Activated T-helper 1 cell treated with anti-CD3 and anti-CD28 coated beads, Interleukin-12 subunit alpha, Interleukin-12 subunit beta, Interleukin-2, Interleukin-4 antibody, amounts not matched to agents 30 ng/mL and 10 ng/mL and 1 ng/mL, durations not matched to agents 14 hours and 24 hours and 36 hours (primary cell): ENCODE measurements at places on chromosomes 2 and 18.

- H3K4me1 ChIP-seq: no peaks in the 10 kb centered on the region
- H3K27ac ChIP-seq: no peak overlapping the region
- H3K27me3 ChIP-seq: peaks cover 5% of the 10 kb centered on the region
Observed at GRCh38 chr18:44652722-44653121, 28.0 kb upstream of the SETBP1 start.

DNA sequence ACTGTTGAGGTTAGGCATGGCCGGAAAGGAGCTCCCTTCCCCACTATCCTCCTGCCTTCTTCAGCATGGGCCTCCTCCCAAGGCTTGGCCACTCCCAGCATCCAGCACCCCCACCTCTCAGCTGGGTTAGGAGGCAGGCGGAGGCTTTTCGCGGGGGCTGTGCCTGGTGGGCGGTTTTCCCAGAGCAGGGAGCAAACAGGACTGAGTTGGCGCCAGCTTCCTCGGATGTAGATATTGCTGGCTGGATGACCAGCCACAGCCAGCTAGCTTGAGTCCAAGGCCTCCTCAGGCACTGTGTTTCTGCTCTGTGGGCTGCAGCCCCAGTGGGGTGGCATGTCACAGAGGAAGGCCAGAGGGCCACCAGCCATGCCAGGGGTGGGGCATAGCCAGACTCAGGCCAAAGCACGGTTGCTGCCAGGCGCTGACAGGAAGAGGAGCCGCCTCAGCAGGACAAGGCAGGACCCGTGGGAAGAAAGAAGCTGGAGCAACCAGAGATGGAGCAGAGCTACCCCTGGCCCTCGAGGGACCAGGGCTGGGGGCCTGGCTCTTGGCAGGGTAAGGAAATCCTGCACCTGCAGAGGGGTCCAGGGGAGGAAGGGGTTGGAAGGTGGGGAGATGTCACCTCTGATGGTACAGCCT is at the start of gene TCF23:
TCF23 (plus strand) TSS at position 204 of the 639 bp plus-strand sequence; CDS start at position 334, 130 bp downstream.
- H3K27me3 ChIP-seq: peaks cover 12% of the 10 kb centered on the region
- no peaks in the 10 kb centered on the region for H3K4me1 ChIP-seq
- DNase-seq: no peak
- no peak within 1 kb of the TSS for H3K27ac ChIP-seq
- no peaks in the 10 kb centered on the region for H3K36me3 ChIP-seq
- H3K4me3 ChIP-seq: no peak within 1 kb of the TSS

DNA sequence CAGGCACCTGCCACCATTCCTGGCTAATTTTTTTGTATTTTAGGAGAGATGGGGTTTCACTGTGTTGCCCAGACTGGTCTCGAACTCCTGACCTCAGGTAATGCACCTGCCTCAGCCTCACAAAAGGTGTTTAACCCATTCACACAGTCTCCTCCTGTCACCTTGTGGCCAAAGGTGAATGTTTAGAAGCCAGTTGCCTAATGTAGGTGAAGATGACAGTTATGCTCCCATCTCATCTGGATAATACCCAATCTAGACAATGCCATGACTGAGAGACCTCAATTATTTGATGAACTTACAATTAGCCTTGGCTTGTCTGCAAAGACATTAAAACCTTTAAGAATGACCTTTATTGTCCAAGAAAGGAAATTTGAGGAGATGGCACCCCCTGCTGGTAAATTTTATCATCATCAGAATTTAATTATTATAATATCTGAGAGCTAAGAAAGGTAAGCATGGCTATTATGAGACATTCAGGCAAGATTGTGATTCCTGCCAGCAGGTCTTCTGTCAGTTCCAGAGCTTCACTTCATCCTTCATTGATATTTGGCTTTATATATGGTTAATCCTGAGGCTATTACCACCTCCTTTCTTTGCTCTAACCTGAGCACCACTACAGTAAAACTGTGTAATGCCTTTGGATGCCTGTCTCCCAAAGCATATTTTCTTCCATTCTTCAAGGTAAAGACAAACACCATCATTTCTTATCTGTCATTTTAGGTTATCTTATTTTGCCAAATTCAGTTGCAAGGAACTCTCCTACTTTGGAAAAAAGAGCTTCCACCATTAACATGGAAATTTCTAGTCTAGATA is 117.6 kb downstream of the FAM124B start:
- H3K27me3 ChIP-seq: peaks cover 21% of the 10 kb centered on the region
- no peak for DNase-seq
- no peak overlapping the region for H3K27ac ChIP-seq
- no peak overlapping the region for H3K4me3 ChIP-seq
- H3K4me1 ChIP-seq: no peaks in the 10 kb centered on the region

DNA sequence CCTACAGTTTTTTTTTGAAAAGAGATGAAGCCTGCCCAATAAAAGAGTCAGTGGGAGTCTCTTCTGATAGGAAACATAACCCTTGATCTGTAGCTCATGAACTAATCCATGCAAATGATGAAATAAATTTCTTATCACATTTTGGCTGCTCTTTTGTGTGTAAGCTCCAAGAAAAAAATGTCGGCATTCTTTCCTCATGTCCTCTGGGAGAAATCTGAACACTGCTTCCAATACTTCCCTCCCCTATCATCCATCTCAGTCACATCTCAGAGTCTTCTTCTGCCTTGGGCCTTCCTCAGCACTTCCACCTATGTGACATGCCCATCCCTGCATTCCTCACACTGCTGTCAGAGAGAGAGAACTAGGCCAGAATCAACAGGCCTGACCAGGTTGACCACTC is 395.7 kb upstream of the ST6GAL2 start:
- no peaks in the 10 kb centered on the region for H3K4me1 ChIP-seq
- H3K27ac ChIP-seq: no peak overlapping the region
- no peaks in the 10 kb centered on the region for H3K27me3 ChIP-seq
- H3K4me3 ChIP-seq: no peak overlapping the region

DNA sequence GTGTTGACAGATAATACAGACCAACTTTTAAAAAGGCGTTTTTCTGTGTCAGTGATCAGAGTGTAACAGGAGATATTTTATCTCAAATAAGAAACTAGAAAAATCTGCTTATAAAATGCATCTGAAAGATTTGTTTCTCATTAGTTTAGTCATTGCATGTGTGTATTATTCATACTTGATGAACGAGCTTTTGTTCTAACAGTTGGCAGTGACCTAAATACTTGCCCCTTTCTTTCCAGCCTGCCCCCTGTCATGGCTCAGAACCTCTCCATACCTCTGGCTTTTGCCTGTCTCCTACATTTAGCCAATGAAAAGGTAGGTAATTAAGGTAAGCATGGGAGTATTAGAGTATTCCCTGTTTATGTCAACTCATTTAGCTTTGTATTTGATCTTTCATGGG is 33.6 kb downstream of the NCAPH start:
- DNase-seq: no peak
- H3K36me3 ChIP-seq: peaks cover 41% of the 10 kb centered on the region
- H3K4me3 ChIP-seq: no peak overlapping the region
- H3K27me3 ChIP-seq: no peaks in the 10 kb centered on the region
- H3K4me1 ChIP-seq: no peaks in the 10 kb centered on the region

- H3K4me1 ChIP-seq: no peaks in the 10 kb centered on the region
- no peak for DNase-seq
- no peaks in the 10 kb centered on the region for H3K36me3 ChIP-seq
- no peaks in the 10 kb centered on the region for H3K27me3 ChIP-seq
- H3K27ac ChIP-seq: no peak overlapping the region
Observed at GRCh38 chr2:66461664-66462500, 27.0 kb downstream of the MEIS1 start.

GRCh38 chr2:8617590-8617989 is 64.3 kb upstream of the ID2 start:
- H3K27me3 ChIP-seq: peaks cover 25% of the 10 kb centered on the region
- no peaks in the 10 kb centered on the region for H3K36me3 ChIP-seq
- no peak overlapping the region for H3K27ac ChIP-seq
- no peak overlapping the region for H3K4me3 ChIP-seq

GRCh38 chr2:240203788-240204270 is 63.4 kb upstream of the OTOS start:
- peaks cover 9% of the 10 kb centered on the region for H3K4me1 ChIP-seq
- peaks cover 2% of the 10 kb centered on the region for H3K36me3 ChIP-seq
- no peak for DNase-seq
- peaks cover 5% of the 10 kb centered on the region for H3K27me3 ChIP-seq
- no peak overlapping the region for H3K27ac ChIP-seq

DNA sequence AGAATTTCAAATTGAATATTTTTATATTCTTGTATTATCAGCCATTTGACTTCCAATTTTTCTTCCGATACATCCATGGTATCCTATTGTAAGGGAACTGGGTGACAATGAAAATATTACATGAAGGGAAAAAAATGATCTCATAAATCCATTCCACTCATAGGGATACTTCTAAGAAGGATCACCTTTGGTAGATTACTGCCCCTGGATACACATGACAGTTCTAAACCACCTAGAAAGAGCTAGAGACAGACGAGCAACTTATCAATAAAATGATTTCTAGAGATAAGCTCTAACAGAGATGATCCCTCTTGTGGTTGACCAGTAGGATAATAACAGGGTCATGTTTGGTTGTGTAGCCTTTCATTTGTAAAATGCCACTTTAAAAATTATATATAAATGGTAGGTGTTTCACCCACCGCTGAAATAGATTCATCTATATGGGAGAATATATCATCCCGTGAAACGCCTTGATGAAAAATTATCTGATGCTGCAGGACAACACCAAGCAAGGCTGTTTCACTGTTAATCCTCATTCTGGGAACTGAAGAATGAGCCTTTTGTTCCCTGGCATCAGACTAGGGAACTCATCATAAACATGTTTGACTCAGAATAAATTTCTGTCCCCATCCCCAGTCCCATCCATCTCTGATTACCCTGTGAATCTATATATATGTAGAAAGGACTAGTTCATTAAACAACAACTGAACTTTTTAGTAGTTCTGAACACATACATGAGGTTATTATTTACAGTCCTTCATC is 180.0 kb downstream of the TCF4 start:
- DNase-seq: no peak
- no peaks in the 10 kb centered on the region for H3K4me1 ChIP-seq
- no peak overlapping the region for H3K4me3 ChIP-seq
- no peaks in the 10 kb centered on the region for H3K36me3 ChIP-seq
- H3K27ac ChIP-seq: no peak overlapping the region

- H3K4me3 ChIP-seq: no peak overlapping the region
- no peaks in the 10 kb centered on the region for H3K4me1 ChIP-seq
- no peaks in the 10 kb centered on the region for H3K36me3 ChIP-seq
- DNase-seq: no peak
Observed at GRCh38 chr18:67475673-67476072, 40.8 kb downstream of the DSEL start.

DNA sequence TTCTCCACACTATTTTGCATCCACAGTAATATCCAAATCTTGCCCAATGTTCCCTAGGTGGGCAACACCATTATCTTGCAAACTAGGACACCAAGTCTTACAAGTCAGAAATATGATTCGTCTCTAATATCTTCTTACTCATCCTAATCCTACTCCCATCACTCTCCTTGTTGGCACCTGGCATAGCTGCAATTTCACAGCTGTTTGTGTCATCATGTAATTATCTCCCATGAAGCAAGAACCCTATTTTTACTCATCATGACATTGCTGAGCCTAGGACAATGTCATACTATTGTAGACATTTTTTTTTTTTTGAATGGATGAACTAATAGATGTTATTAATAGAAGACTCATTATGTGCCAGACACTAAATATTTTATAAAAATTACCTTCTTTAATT is 91.3 kb upstream of the CCDC141 start:
- no peaks in the 10 kb centered on the region for H3K4me1 ChIP-seq
- no peak for DNase-seq
- no peak overlapping the region for H3K27ac ChIP-seq
- H3K4me3 ChIP-seq: no peak overlapping the region
- no peaks in the 10 kb centered on the region for H3K27me3 ChIP-seq
- H3K36me3 ChIP-seq: no peaks in the 10 kb centered on the region

- H3K27ac ChIP-seq: no peak overlapping the region
- no peak for DNase-seq
- peaks cover 5% of the 10 kb centered on the region for H3K36me3 ChIP-seq
- H3K4me1 ChIP-seq: peaks cover 35% of the 10 kb centered on the region
- H3K4me3 ChIP-seq: peak overlapping the region; percentile 16
- H3K27me3 ChIP-seq: no peaks in the 10 kb centered on the region
Observed at GRCh38 chr2:240571314-240571973, 3.2 kb downstream of the RNPEPL1 start.

- H3K27ac ChIP-seq: no peak overlapping the region
- no peak for DNase-seq
- H3K4me1 ChIP-seq: no peaks in the 10 kb centered on the region
- H3K27me3 ChIP-seq: no peaks in the 10 kb centered on the region
- no peak overlapping the region for H3K4me3 ChIP-seq
Observed at GRCh38 chr2:137208431-137208891, 443.1 kb downstream of the THSD7B start.

GRCh38 chr2:85834466-85834865 is 54.3 kb downstream of the ST3GAL5 start:
- peaks cover 25% of the 10 kb centered on the region for H3K36me3 ChIP-seq
- H3K4me3 ChIP-seq: no peak overlapping the region
- H3K27ac ChIP-seq: no peak overlapping the region
- no peaks in the 10 kb centered on the region for H3K27me3 ChIP-seq

DNA sequence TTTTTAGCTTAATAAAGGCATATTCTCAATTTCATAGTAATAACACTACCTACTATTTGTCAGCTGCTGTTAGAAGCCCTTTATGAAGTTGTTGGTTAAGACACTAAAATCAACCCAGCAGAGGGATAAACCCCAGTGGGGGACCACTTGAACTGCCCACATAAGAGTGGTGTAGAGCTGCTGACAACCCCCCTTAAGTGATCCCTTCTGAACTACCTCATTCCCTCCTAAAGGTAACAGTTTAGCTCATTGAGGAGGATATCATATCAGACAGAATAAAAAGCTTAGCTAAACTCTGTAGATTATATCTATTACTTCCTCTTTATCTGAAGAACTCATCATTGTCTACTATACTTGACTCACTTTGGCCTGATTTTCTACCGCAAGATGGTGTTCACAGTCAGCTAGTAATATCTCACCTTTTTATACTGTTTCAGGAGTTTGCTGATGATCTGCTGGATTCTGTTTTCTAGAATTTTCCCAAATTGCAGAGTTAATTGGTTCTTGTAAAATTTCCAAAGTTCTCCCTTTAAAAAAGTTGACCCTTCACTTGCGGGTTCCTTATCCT is 16.2 kb downstream of the GALM start:
- peaks cover 56% of the 10 kb centered on the region for H3K4me1 ChIP-seq
- no peaks in the 10 kb centered on the region for H3K27me3 ChIP-seq
- no peak overlapping the region for H3K4me3 ChIP-seq
- no peak for DNase-seq
- H3K27ac ChIP-seq: peak overlapping the region; percentile 77

- DNase-seq: no peak
- peaks cover 3% of the 10 kb centered on the region for H3K27me3 ChIP-seq
- no peaks in the 10 kb centered on the region for H3K4me1 ChIP-seq
- no peak overlapping the region for H3K27ac ChIP-seq
- no peak overlapping the region for H3K4me3 ChIP-seq
- H3K36me3 ChIP-seq: no peaks in the 10 kb centered on the region
Observed at GRCh38 chr2:60440079-60440766, 113.2 kb downstream of the BCL11A start.

GRCh38 chr2:221309892-221310583 is 262.1 kb downstream of the EPHA4 start:
- no peak for DNase-seq
- H3K36me3 ChIP-seq: no peaks in the 10 kb centered on the region
- no peaks in the 10 kb centered on the region for H3K4me1 ChIP-seq
- H3K27ac ChIP-seq: no peak overlapping the region
- H3K27me3 ChIP-seq: peaks cover 3% of the 10 kb centered on the region

GRCh38 chr2:170695521-170696410 is 19.4 kb upstream of the SP5 start:
- no peaks in the 10 kb centered on the region for H3K4me1 ChIP-seq
- H3K27me3 ChIP-seq: no peaks in the 10 kb centered on the region
- no peak overlapping the region for H3K27ac ChIP-seq
- H3K36me3 ChIP-seq: no peaks in the 10 kb centered on the region
- no peak overlapping the region for H3K4me3 ChIP-seq
- DNase-seq: no peak
